CD4-positive, alpha-beta T cell treated with Interleukin-4 for 1 hour (primary cell): ENCODE measurements at places on chromosomes 4 and X.

DNA sequence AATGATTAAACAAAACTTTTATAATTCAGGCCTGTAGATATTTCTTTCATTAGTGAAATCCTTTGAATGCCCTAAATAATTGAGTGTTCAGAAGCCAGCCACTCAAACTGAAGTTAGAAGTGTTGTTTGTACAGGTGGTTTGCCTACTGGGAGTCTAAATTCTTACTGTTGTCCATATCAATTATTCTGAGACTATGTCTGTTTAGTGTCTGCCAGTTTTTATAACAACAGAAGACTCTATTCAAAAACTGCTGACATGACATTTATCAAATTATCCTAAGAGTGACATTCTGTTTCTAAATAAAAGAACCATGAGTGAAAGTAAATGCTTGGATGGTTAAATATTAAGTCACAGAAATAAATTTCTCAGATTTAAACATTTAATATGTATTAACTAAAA is 375.1 kb downstream of the FAT4 start:
- DNase-seq = no peak

- DNase-seq = no peak
Measured at GRCh38 chr4:7120341-7120740, 52.5 kb upstream of the GRPEL1 start.

DNA sequence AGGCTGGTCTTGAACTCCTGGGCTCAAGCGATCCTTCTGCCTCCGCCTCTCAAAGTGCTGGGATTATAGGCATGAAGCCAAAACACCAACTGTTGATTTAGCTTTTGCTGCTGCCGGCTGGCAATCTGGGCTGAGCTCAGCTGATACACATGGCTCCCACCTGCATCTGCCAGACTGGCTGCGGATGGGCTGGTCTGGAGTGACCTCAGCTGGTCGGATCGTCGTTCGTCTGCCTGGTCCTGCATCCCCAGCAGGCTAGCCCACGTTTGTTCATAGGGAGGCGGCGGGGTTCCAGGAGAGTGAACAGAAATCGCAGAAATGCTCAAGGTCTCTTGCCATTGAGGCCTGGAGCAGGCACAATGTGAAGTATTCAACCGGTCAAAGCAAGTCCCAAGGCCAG is 74.4 kb upstream of the DDX3X start:
- no peak for DNase-seq

- DNase-seq = peak; percentile 18
Measured at GRCh38 chr4:17385403-17385802, 126.5 kb downstream of the QDPR start.

DNA sequence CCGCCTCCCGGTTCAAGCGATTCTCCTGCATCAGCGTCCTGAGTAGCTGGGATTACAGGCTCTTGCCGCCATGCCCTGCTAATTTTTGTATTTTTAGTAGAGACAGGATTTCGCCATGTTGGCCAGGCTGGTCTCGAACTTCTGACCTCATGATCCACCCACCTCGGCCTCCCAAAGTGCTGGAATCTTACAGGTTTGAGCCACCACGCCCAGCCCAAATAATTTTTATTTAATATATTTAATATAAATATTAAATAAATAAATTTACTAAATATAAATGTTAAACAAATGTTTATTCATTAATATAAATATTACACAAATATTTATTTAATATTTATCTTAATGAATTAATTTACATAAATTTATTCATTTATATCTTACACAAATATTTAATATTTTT is 120.2 kb downstream of the SHOX start:
- DNase-seq = no peak

DNA sequence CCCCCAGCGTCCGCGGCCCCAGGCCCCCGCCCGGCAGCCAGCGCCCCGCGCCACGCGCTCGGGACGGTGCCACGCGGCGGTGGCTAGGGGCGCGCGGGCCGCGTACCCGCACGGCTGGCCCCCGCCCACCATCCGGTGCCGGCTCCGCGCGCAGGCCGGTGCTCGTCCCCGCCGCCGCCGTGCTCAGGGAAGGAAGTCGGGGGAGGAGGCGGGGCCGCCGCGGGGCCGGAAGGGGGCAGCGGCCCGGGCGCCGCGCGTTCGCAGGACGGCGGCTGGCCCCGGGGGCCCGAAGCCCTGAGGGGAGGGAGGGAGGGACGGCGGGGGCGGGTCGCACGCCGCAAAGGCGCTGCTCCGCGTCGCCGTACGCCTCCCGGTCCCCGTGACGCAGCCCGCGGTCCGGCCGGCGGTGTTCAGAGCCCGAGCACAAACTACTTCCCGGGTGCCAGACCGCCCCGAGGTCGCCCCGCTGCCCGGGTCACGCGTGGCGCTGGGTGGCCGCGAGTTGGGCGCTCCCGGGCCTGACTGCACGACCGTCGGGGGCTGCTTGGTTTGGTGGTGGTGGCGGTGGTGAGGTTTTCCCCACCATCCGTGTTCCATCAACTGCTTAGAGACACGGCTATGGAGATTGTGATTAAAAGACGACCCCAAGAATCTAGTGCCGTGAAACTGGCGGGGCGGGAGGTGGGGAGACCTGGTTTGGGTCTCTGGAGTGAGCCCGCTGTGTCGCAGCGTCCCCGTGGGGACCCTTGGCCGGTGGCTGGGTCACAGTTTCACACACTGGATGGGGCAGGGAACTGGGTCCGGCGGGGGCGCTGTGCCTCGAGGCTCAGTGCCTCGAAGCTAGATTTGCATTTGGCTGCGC is at the start of gene DCTD:
TSS of gene DCTD (minus strand) at position 205 of the 862 bp plus-strand sequence. CDS start 1,818 bp downstream, outside the sequence.
- DNase-seq = peak; percentile 81

GRCh38 chr4:13705521-13706041 is 78.1 kb upstream of the BOD1L1 start:
- no peak for DNase-seq

- no peak for DNase-seq
Measured at GRCh38 chr4:48225368-48226141, 44.1 kb downstream of the TEC start.

DNA sequence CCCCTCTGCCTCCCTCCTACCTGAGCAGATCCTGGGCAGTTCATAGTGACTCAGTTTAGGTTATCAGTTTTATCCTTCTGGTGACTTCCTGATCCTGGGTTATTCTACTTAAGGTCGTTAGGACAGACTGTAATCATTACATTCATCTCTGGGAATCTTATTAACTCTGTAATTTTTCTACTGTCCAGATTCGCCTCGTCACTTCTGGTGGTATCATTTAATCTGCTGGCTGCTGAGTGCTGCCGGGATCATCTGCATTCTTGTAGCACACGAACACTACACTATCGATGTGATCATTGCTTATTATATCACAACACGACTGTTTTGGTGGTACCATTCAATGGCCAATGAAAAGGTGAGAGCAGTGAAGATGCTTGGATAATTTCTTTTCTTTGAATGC is 23.0 kb upstream of the CYP2U1 start:
- DNase-seq = no peak

DNA sequence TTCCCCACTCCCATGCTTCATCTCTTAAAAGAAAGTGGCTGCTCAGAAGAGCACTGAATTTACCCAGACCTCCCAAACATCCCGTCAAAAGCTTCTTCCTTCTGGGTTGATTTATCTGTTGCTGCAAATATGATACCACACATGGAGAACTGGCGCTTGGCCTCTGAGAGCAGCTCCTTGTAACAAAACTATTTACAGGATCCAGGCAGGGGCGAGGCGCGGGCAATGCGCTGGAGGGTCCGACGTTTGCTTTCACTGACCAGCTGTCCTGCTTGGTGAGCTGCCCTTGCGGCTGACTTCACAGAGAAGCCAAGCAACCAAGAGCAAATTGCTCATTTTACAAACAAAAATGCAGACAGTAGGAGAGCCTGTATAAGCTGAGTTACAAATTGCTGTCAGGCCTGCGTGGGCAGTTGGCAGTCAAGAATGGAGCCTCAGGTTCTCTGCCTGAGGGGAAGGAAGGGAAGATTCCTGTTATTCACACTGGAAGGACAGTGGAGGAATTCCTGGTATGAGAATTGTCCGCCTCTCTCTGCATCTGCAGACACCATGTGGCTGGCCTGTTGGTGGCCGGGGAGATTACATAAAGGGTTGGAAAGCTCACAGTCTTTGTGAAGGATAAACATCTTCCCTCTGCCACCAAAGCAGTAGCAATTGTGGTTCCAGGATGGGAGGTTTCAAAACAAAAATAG is 192.2 kb upstream of the LEF1 start:
- DNase-seq = no peak
